ENCODE measurements at places on chromosomes 6 and 20.
A peak's percentile ranks its signal among the peaks of the same experiment; 100 is the strongest.

DNA sequence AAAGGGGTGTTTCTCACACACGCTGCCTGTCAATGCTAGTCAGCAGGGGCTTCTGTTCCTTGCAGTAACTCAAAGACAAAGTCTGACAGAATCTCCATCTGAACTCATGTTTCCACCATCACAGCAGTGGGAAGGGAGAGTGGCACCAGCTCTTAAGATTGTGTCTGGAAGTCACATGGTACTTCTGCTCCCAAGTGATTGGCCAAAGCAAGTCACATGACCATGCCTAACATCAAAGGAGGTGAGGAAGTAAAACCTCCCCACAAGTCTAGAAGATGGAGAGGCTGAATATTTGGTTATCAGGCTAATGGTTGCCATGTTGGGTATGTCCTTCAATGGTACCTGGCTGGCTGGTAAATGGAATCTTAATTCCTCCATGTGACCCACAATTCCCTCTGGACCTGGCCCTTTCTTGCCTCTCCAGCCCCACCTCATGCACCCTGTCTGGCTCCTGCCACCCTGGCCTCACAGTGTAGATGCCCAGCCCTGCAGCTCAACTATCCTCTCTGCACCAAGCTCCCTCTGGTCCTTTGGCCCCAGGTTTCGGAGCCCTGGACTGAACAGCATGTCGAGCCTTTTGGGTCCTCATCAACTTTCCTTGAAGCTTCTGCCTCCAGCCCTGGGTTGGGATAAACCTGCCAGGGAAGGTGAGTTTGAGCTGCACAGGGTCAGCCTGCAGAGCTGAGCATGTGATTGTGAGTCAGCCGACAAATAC, 51.0 kb upstream of the PMEPA1 start:
- DNase-seq = no peak

GRCh38 chr6:94254689-94255088, 835.3 kb upstream of the EPHA7 start:
- DNase-seq = no peak

DNA sequence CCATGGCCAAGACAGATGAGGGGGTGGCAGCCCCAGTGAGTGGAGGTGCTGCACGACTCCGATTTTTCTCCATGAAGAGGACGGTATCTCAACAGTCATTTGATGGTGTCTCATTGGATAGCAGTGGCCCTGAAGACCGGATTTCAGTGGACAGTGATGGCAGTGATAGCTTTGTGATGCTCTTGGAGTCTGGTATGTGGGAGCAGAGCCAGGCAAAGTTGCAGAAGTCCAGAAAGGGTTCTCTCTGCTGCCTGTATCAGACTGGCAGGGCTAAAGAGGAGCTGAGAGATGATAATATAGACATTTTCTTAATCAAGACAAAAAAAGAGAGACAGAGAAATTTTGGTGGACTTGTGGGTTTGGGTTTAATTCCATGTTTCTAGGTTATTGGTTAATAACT, 23.8 kb downstream of the TAF11 start:
- DNase-seq = no peak

DNA sequence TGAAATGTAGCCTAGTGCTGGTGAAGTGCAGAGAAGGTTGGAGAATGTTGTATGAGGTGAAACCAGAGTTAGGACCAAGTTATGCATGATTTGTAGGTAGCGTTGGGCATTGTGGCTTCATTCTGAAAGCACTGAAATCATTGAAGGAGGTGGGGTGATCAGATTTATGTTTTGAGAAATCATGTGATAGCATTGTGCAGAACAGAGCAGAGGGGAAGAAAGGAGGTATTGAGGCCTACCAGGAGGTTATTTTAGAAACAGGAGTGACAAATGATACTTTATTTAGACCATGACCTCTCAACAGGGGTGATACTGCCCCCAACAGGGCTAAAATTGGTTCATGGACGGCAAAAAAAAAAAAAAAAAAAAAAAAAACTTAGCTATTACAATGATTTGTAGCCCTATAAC, 15.6 kb upstream of the HMGN3 start:
- DNase-seq = no peak

GRCh38 chr20:38805958-38806854, 709 bp downstream of the PPP1R16B start:
- peak; percentile 23 for DNase-seq

DNA sequence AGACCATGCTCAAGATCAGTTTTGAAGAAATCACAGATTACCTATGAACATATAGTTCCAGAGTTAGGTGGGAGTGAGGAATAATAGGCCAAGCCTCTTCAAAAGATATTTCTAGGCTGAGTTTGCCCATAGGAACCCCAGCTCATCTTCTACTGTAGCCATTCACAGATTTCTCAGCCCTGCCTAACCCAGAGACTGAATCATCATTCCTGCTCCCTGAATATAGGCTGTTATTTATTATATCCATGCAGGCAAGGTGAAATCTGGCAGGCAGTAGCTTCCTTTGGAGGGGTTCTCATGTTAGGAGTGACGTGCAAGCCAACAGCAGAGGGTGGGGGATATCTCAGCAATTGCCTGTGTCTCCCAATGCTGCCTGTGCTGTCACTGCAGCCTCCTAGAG, 25.6 kb upstream of the ADGRF4 start:
- DNase-seq = no peak

- no peak for DNase-seq
Measured at GRCh38 chr20:7859356-7859802, 80.9 kb downstream of the HAO1 start.

DNA sequence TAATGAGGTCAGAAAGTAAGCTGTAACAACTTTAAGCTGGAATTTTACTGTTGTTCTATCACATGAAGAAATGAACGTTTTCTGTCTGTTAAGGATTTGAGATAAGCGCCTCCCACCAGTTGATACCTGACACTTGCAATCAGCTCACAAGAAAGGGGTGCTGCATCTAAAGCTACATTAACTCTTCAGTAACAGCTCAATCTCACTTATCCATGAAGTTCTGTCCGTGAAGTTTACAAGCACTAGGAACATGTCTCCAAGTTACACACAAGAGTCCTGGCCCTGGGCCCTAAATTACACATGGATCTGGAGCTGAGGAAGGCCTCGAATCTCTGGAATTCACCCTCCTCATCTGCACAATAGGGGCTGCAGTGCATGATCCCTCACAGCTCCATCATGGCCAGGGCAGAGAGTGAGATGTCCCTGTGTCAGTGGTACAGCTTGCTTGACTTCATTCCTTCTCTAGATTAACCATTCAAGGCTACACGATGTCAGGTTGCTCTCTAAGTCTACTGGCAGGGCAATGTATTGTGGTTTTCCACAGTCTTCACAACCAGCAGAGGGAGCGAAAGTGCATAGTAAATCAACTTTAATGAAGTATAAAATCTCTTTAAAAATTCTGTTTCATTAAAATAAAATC, 182.4 kb upstream of the MCHR2 start:
- DNase-seq = peak; percentile 28

DNA sequence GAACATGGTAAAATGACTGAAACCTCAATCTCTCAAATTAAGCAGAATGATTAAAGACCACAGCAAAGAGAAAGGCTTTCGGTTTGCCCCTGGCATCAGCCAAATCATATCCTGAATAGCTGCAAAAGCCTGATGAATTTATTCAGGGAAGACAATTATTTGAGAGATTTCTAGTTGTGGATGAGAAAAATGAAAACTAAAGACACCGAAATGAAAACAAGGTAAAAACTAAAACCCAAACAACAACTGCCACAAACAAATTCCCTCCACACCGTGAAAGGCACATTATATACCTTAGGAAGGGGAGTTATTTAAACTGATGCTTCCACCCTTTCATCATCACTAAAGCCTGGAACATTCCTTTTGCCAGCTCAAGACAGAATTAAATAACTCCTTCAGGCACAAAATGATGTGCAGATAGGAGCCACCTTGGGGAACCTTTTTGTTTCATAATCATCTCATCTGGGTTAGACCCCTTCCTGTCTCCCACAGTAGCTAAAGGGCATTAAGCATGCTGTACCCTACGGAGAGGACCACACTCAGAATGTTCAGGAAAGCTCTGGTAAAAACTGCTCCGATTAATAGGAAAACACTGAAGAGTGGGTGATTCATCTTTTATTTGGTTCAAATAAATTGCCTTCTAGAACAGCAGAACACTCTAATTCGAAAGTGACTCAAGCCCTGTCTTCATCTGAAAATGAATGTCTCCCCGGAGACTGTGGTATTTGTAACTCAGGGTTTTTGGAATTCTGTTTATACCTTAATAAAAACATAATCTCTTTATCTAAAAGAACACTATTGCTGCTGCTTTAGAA, 9.1 kb upstream of the ANKRD60 start:
- DNase-seq = no peak

- no peak for DNase-seq
Measured at GRCh38 chr6:16901782-16902181, 140.5 kb upstream of the ATXN1 start.

- DNase-seq = no peak
Measured at GRCh38 chr6:130997061-130997753, 65.8 kb downstream of the EPB41L2 start.

DNA sequence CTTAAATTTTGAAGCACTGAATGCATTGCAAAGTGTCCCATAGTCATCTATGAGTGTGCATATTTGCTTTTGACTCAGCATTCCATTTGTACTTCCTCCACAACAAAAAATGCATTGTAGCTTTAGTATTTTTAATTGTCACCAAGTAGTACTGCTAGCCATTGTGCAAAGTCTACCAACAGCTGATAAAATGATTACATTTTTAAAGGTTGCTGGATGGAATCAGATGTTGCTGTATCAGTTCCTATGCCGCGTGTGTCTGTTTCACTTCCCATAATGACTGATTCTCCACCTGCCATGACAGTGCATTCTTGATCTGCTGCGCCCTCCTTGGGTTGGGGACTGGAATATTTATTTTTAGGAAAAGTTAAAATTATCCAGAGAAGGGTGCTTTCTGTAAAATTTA, 41.2 kb downstream of the SLX4IP start:
- DNase-seq = no peak

- DNase-seq = no peak
Measured at GRCh38 chr6:166726201-166726600, 99.2 kb upstream of the RPS6KA2 start.

Measured in T-helper 1 cell (primary cell).